Testis (tissue), 5 donors: ENCODE measurements at places on chromosomes 7 and 10. TPM values are rescaled to one million over a fixed set of nuclear protein-coding genes. Genes with fewer than 3 reads are reported as not detected.

DNA sequence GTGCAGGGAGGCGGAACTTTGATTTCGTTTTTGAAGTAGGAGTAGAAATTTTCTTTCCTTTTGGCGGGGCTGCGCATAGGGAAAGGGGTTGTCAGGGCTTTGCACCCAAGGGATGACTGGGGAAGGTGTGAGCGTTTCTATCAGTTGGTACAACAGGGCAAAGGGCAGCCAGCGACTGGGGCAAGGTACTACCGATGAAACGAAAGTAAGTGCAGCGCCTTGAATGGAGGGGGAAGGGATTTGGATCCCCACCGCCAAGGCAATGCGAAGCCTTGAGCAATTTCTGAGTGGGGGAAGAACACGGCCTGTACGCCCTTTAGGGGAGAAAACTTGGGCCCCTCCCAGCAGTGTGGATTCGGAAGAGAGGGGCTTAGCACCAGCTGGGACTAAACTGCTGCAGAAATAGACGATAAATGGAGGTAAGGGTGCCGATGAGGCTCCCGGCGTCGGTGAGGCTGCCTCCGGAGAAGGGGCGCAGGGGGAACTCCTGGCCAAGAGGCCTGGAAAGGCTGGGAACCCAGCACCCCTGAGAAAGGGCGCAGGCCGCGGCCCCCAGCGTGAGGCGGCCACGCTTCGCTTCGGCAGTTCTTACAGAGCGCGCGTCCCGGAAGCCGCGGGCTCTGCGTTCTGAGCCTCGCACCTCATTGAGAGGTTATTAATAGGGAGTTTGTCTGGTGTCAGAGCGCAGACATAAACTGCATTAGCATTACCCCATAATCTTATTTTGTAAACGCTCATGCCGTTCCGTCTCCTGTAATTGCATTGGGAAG, 10.0 kb upstream of the TLX1 start:
- peak overlapping the region; percentile 55 for H3K4me3 ChIP-seq
- no peak overlapping the region for H3K27ac ChIP-seq
- peaks cover 20% of the 10 kb centered on the region for H3K4me1 ChIP-seq
- DNase-seq, result no peak

- no peaks in the 10 kb centered on the region for H3K4me1 ChIP-seq
- H3K27me3 ChIP-seq, result no peaks in the 10 kb centered on the region
- H3K36me3 ChIP-seq, result no peaks in the 10 kb centered on the region
- DNase-seq, result no peak
Observed at GRCh38 chr10:44312401-44312800, 72.5 kb downstream of the CXCL12 start.

GRCh38 chr7:55032069-55032699, 13.4 kb downstream of the EGFR start:
- no peaks in the 10 kb centered on the region for H3K27me3 ChIP-seq
- DNase-seq, result no peak
- peak overlapping the region; percentile 55 for H3K27ac ChIP-seq
- H3K36me3 ChIP-seq, result no peaks in the 10 kb centered on the region
- H3K4me1 ChIP-seq, result peaks cover 45% of the 10 kb centered on the region

DNA sequence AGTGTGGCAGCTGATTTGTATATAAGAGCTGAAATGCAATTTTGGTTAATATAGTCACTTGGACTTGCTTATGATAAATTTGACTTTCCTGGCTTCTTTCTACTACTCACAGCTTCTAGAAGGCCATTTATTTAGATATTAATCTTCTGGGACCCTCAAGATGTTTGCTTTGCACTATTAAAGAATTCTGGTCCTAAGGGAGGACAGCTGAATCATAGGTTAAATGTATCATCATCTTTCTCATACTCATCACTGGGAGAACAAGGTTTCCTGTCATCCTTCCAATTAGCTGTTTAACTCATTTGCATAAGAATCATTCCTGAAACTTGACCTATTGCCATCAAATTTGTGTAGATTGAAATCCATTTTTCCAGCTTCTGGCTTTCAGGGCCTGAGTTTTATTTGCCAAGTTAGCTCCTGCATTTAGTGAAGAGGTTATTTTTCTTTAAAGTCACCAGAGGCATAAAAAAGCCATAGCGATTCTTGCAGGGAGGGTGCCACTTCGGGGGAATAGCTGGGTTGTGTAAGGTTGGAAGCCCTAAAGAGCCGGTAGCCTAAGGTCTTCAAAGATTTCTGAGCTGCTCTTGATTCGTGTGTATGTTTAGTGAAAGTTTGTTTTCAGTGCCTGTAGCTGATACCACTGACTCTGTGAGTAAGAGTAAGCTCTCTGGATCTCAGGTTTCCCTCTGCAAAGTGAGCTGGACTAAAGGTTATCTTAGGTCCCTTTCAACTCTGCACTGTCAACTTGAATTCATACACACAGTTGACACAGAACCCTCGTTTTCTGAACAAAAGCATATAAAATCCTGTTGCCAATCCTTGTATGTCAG, 4.3 kb downstream of the MAP3K8 start:
- no peak overlapping the region for H3K27ac ChIP-seq
- H3K36me3 ChIP-seq, result no peaks in the 10 kb centered on the region

DNA sequence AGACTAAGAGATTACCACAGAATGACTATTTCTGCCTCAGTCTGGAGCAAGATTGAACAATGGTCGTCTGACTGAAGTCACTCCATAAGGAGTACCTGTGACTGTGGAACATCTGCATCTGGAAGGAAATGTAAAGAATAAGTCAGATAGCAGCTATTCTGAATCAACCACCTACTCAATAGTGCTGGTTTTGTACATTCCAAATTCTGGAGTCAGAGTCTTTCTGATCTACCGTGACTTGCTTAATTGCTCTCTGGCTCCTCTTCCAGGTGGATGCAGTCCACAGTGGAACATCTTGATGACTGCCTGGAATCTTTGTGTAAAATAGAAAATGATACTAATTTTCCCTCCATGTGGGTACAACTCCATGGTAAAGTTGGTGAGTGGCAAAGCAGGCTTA, 156.3 kb upstream of the SEMA3C start:
- no peak overlapping the region for H3K4me3 ChIP-seq
- DNase-seq, result no peak
- H3K36me3 ChIP-seq, result no peaks in the 10 kb centered on the region
- no peak overlapping the region for H3K27ac ChIP-seq

GRCh38 chr10:123665491-123666286, 466 bp upstream of the GPR26 start:
- no peaks in the 10 kb centered on the region for H3K27me3 ChIP-seq
- H3K4me1 ChIP-seq, result no peaks in the 10 kb centered on the region
- no peak overlapping the region for H3K27ac ChIP-seq
- no peak for DNase-seq

DNA sequence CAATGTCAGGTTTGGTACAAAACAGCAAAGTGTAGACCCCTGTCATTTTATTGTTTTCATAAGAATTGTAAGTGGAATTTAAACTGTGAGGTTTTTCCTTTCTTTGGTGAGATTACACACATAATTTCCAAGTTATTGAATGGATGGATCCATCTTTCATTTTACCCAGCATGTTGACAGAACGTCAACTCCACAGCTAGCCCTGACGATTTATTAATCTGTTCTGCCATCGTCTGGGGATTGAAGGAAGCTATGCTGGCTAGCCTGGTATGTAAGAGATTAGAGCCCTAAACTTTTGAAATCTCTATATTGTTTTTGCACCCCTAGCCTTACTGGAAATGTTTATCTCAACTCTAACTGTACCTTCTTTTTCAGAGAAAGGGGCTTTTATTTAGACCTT, 8.6 kb downstream of the WNT16 start:
- no peak overlapping the region for H3K4me3 ChIP-seq
- H3K36me3 ChIP-seq, result no peaks in the 10 kb centered on the region
- no peak for DNase-seq
- H3K27ac ChIP-seq, result no peak overlapping the region

- H3K36me3 ChIP-seq, result no peaks in the 10 kb centered on the region
- DNase-seq, result no peak
- H3K4me1 ChIP-seq, result peaks cover 6% of the 10 kb centered on the region
Observed at GRCh38 chr7:1992554-1992953, 240.2 kb downstream of the MAD1L1 start.

- no peaks in the 10 kb centered on the region for H3K27me3 ChIP-seq
- no peak for DNase-seq
- no peak overlapping the region for H3K4me3 ChIP-seq
- no peaks in the 10 kb centered on the region for H3K4me1 ChIP-seq
Observed at GRCh38 chr7:84548366-84549365, 354.1 kb upstream of the SEMA3A start.

GRCh38 chr7:47507522-47507921, 74.4 kb downstream of the TNS3 start:
- H3K27ac ChIP-seq, result peak overlapping the region; percentile 1
- no peak for DNase-seq
- H3K4me1 ChIP-seq, result peaks cover 39% of the 10 kb centered on the region
- H3K4me3 ChIP-seq, result no peak overlapping the region

DNA sequence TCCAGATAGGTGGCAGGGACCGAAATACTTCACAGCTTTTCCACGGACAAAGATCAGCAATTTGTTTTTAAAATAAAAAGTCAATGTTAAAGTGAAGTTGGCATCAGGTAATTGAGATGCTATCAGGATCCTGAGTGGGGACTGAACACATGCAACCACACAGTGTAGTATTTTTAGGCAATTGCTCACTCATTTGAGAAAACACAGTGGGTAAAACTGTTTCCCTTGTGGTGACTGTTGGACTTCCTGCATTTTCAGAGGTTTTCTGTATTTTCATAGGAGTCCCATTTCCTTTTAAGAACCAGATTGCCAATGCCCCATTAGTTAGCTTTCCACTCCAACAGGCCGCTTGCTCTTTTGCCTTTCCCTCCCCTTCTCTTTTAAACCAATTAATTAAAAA, 159.5 kb upstream of the ZNF32 start:
- DNase-seq, result no peak
- H3K27ac ChIP-seq, result no peak overlapping the region
- H3K36me3 ChIP-seq, result no peaks in the 10 kb centered on the region
- no peak overlapping the region for H3K4me3 ChIP-seq
- no peaks in the 10 kb centered on the region for H3K27me3 ChIP-seq

DNA sequence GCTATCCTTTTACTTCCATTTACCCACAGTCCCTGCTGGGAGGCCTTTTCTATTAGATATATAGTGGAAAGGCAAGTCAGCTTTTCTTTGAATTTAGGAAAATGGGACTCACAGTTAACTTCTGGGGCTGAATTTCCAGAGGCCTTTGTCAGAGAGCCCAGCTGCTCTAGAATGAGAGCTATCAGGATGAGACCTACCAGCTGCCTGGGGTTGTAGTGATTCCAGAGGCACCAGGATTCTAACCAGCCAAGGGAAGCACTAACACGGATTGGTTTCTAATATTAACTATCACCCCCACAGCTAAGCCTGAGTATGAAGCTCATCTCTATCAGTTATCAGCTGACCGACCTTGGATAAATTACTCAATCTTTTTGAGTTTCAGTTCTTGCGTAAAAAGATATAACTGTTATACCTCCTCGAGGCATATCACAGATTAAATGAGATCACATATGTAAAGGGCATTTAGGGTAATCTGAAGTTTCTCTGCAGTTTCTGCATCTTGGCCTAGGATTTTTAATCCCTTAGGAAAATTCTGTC, 56.6 kb upstream of the CALD1 start:
- DNase-seq, result no peak
- peaks cover 18% of the 10 kb centered on the region for H3K4me1 ChIP-seq

GRCh38 chr10:79020015-79020491, 48.7 kb upstream of the ZMIZ1 start:
- H3K4me1 ChIP-seq, result peaks cover 5% of the 10 kb centered on the region
- DNase-seq, result no peak
- no peak overlapping the region for H3K4me3 ChIP-seq
- H3K27ac ChIP-seq, result no peak overlapping the region

DNA sequence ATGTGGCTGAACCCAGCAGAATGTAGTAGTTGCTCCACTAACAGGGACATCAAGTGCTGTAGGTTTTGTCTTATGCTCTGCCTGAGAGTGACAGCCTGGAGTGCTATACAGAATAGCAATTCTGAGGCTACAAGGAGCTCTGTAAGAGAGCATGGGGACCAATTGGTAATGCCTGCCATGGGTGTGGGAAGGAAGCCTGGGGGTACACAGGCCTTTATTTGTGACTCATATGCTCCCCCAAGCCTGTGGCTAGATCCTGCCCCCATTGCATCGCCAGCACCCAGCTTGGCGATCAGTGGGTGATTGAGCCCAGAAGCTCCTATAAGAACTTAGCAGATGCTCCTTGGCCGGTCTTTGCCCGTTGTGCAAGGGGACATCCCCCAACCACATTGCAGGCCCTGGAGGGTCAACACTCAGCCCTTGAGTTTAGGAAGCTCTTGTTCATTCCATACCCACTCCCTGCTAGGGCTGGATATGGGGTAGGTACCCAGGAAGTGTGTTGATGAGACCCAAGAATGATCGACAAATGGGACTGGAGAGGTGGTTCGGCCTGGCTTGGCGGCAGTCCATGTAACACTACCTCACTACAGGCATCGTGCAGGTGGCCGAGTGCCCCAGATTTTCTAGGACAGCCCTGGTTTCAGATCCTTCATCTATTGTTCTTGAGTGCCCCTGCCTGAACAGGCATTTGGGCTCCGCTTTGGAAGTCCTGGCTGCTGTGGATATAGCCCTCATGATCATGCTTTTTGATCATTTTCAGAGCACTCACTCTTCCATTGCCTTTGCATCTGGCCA, 37.7 kb downstream of the ZMIZ1 start:
- H3K4me3 ChIP-seq, result no peak overlapping the region
- H3K27me3 ChIP-seq, result no peaks in the 10 kb centered on the region
- no peak overlapping the region for H3K27ac ChIP-seq
- DNase-seq, result no peak
- no peaks in the 10 kb centered on the region for H3K36me3 ChIP-seq
- peaks cover 32% of the 10 kb centered on the region for H3K4me1 ChIP-seq

GRCh38 chr7:155962968-155963300, 150.7 kb upstream of the SHH start:
- H3K4me3 ChIP-seq, result no peak overlapping the region
- no peaks in the 10 kb centered on the region for H3K4me1 ChIP-seq

GRCh38 chr10:76871697-76872295, 765.8 kb downstream of the KCNMA1 start:
- H3K36me3 ChIP-seq, result no peaks in the 10 kb centered on the region
- no peak overlapping the region for H3K4me3 ChIP-seq
- no peak for DNase-seq
- no peaks in the 10 kb centered on the region for H3K4me1 ChIP-seq

The LRRD1 gene
- 14.8 TPM for total RNA-seq

The AOAH gene
- 4.6 TPM for total RNA-seq

The DLX5 gene
- total RNA-seq, result 2.3 TPM

The TEX47 gene
- 23.9 TPM for total RNA-seq

The PON1 gene
- total RNA-seq, result 0.12 TPM

The PRRT4 gene
- total RNA-seq, result 1.1 TPM

The ANKRD61 gene
- total RNA-seq, result 6.8 TPM

The FAM107B gene
- total RNA-seq, result 82.8 TPM

The SPACDR gene
- 34.0 TPM for total RNA-seq

The ARMH3 gene
- total RNA-seq, result 21.6 TPM
